ENCODE measurements at places on chromosomes 4 and X. TPM values are rescaled to one million over a fixed set of nuclear protein-coding genes. Genes with fewer than 3 reads are reported as not detected.

DNA sequence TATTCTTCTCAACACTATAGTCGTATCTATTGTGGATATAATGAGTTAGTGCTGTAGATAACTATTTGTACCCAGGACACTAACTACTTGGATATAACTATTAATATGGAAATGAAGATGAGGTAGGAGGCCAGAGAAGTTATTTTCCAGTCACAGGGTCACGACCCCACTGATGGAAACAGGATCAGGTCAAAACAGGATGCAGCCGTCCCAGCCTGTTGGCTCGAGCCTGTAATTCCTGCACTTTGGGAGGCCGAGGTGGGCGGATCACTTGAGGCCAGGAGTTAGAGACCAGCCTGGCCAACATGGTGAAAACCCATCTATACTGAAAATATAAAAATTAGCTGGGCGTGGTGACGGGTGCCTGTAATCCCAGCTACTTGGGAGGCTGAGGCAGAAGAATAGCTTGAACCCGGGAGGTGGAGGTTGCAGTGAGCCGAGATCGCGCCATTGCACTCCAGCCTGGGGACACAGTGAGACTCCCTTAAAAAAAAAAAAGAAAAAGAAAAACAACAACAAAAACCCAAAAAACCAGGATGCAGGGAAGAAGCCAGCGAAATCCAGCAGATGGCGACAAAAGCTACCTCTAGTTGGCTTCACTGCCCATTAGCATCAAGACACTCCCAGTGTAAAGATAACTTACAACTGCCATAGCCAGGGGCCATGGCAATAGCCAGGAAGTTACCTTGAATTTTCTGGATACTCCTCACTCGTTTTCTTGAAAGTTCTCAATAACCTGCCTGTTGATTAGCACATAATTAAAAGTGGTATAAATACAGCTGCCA, 37.9 kb upstream of the NKAP start:
- DNase-seq = no peak

GRCh38 chr4:77148078-77148477, 8.9 kb upstream of the CCNG2 start:
- DNase-seq = no peak

DNA sequence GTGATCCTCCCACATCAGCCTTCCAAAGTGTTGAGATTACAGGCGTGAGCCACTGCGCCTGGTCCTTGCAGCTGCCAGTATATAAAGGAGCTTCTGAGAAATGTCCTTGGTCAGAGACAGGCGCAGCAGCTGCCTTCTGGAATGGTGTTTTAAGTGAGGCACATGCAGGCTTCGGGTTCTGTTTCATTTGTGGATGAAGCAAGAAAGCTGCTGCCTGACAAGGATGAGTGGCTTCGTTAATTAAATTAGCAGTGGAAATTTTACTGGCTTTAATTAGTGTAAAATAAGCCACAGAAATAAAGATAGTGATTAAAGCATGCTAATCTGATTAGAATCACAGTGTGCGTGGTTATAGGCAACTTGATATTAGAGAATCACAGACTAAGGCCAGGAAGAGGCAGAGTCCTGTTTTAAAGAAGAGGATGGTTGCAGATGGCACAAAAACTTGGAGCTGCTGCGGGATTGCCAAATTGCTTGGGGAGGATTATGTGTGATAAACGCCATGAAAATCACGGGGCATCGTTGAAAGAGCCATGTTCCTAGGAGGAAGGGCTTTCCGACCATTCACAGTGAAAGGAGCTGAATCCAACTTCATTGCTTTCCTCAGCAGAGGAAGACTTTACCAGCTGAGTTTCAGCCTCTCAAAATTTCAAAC, 348.4 kb upstream of the FAT1 start:
- no peak for DNase-seq

DNA sequence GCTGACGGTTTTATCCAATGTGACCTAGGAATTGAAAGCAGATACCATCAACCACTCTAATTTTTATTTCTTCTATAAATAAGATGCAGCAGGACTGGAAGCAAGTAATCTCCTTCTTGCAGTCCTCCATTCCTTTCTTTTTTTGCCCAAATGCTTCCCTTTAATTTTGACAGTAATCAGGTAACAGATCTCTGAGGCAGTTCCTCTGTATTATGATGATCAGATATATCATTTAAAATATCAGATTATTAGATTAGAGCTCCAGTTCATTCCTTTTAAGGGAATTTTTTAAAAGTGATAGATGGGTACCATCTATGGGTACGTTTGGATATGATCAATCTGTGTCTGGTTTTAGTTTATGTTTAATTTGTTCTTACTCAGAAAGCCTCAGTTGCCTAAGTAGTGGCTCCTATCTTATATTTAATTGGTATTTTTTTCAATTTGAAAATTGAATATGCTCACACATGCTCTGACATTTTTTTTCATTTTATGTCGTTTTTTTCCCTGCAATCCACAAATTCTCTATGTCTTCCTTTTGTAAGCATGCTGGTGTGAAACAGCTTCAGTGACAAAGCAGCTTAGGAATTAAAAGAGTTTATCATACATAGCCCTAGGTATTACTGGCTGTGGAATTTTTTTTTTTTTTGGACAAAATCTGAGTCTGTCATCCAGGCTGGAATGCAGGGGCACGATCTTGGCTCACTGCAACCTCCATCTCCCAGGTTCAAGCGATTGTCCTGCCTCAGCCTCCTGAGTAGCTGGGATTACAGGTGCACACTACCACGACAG, 73.7 kb upstream of the ANK2 start:
- DNase-seq = no peak

DNA sequence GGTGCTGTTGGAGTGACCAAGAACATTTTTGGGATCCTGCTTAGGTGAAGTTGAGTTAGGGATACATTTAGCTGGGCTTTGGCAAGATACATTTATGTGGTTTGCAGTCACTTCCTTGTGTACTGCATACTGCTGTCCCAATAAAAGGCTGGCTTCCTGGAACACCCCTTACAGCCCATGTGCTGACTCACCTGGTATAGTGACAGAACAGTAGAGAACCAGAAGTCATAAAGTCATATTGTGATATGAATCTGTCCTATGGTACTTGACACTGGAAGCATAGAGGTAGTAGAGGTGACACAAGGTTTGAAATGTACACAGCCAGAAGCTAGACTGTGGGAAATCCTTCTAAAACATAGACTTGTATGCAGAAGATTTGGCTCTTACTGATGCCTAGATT, 55.3 kb upstream of the SLC25A43 start:
- no peak for DNase-seq

DNA sequence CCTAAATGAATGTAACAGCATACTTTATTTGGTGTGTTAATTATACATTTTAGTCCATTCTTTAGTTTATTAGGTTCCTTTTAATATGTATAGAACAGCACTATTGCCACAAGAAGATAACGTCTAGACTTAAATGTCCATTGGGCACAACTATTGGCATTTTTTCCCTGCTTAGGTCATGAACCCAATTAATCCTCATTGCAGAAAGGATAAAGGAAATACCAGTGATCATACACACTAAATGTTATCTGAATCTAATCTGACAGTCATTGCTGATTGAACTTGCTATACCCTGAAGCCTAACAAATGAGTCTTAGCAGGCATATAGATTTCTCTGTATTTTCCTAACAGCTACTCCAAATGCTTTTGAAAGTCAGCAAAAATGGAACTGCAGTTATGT, 2250.0 kb upstream of the AGA start:
- DNase-seq = no peak

DNA sequence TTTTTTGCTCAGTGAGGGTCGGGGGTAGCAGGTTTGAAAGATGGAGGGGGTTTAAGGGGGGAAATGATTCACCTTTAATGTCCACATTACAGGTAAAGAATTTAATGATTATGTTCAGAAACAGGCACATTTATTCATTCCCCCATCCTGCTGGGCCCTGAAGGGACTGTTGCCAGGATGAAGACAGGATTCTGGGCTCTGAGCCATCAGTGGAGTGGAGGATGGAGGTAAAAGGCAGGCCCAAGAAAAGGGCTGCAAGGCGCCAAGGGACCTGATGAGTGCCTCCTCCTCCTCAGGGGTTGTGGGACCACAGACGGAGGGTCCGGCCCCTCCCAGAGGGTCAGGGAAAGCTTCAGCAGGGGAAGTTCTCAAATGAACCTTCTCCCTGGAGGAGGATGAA, 40.4 kb upstream of the PROM1 start:
- no peak for DNase-seq

SUPT20HL2 gene
- total RNA-seq = not detected

CORIN gene
- 1.6 TPM for total RNA-seq

IL13RA2 gene
- 0.81 TPM for total RNA-seq

All from suprapubic skin (tissue), 4 donors.